ENCODE measurements at places on chromosomes 5 and 9.

DNA sequence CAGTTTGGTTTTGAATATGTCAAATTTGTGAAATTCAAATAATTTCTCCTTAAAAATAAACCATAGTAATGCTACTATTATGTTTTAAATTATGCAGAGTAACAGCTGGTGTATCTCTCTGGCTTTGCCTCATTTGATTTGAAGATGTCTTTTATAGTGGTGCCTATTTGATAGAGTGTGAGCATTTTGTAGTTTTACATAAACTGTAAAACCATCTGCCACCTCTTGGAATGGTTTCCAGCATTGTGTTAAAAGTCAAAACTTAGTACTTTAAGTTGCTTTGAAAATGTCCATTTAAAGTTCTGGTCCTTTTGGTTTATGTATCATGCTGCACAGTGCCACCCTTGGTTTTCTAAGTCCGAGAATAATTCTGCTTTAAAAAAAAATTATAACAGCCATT, 15.6 kb downstream of the PRDM6 start:
- no peak for DNase-seq

GRCh38 chr5:81826128-81826527, 75.2 kb upstream of the SSBP2 start:
- DNase-seq = no peak

DNA sequence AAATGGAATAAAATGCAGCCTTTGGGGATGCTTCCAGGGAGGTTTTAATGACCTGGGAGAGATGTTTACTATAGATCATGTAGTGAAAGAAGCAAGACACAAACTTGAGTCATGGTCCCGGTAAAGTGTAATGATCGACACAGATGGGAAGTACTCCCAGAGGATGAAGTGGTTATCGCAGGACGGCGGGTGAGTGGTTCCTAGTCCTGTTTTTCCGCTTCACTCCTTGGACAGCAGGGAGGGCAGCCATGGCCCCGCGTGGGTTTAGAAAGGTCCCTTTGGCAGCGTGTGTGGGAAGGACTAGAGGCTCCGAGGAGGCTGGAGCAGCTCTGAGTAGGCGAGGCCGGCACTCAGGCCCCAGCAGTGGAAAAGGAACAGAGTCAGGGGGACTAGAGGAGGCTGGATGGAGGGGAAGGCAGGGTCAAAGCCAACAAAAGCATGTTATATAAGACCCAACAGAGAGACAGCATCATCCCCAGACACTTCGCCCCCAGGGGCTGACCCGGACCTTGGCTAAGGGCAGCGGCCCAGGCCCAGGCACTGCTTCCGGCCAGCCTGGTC, 49.2 kb upstream of the STXBP1 start:
- DNase-seq = no peak

DNA sequence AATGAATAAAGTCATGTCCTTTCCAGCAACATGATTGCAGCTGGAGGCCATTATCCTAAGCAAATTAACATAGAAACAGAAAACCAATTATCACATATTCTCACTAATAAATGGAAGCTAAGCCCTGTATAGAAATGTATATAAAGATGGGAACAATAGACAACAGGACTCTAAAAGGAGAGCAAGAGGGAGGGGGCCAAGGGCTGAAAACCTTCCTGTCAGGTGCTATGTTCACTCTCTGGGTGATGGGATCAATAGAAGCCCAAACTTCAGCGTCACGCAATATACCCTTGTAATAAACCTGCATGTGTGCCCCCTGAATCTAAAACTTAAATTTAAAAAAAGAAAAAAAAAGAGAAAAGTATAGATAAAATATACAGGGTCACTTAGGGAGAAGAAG, 163.7 kb upstream of the ACO1 start:
- no peak for DNase-seq

- DNase-seq = peak; percentile 12
Observed at GRCh38 chr5:1028481-1029281, 20.1 kb downstream of the NKD2 start.

DNA sequence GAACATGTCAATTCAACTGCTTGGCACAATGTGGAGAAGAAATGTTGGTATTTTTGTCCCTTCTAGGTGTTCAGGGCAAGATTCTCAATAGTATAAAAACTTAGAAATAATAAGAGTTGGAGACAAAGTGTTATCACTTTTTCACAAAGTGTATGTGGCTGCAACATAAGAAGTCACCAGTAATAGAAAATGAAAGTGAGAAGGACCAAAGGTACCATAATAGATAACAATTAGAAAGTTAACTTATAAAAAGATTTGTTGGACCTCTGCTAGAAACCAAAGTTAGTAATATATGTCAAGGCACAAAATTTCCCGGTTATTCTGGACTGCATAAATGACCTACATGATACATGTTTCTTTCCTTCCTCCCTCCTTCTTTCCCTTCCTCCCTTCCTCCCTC, 1535.3 kb downstream of the EFNA5 start:
- DNase-seq = no peak

- DNase-seq = no peak
Observed at GRCh38 chr5:72347801-72348308, 27.7 kb downstream of the PTCD2 start.

- DNase-seq = no peak
Observed at GRCh38 chr9:114037961-114038723, 40.0 kb downstream of the AMBP start.

Measured in glutamatergic neuron (in vitro differentiated cells).